ENCODE measurements at places on chromosomes 3 and 15. TPM values are rescaled to one million over a fixed set of nuclear protein-coding genes. Genes with fewer than 3 reads are reported as not detected.
A peak's percentile ranks its signal among the peaks of the same experiment; 100 is the strongest.

- no peak for DNase-seq
Measured at GRCh38 chr3:129503471-129504291, 24.8 kb upstream of the RHO start.

- no peak for DNase-seq
Measured at GRCh38 chr15:42385980-42386700, 26.8 kb downstream of the CAPN3 start.

DNA sequence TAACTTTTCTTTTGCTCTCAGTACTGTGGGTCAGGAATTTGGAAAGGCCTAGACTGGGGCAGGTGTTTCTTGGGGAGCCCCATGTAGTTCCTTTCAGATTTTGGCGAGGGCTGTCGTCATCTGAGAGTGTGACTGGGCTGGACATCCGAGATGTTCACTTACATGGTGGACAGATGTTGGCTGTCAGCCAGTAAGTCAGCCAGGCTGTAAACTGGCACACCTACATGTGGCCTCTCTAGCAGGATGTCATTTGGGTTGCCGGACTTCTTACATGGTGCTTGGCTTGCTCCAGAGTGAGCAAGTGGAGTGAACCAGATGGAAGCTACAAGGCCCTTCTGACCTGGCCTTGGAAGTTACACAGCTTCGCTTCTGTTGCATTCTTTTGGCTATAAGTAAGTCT lies 20.7 kb downstream of the TATDN2 start:
- DNase-seq, result no peak

DNA sequence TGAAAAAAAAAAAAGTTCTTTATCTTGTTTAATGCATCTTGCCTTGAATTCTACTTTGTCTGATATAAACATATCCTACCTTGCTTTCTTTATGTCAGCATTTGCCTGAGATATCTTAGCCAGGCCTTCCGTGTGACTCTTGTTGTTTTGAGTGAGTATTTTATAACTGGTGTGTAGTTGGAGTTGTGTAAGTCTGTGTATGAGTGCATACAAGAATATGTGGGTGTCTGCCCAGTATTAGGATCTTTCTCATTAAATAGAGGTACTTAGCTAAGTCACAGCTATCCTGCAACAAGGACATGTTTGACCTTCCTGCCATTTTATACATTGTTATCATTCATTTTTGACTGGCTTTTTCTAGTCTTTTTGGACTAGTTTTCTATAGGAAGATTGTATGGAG lies 22.5 kb upstream of the TSPAN3 start:
- no peak for DNase-seq

GRCh38 chr3:181700168-181701087 lies 11.3 kb upstream of the SOX2 start:
- DNase-seq, result peak; percentile 61

DNA sequence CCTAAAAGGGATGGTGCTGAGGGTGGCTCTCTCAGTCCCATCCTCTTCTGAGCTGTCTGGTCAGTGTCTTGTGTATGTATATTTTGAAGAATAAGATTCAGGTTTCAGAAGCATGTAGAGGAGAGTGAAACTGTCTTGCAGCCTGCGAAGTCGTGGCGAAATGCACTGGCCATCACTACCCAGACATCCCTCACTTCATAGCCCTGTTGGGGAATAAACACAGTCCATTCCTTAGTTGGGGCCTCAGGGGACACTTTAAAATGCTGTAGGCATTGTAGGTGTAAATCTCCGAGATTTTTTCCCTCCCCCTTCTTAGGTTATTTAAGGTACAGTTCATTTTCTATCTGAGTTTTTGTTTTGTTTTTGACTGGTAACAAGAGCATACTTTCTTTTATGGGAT lies 93.8 kb downstream of the DNASE1L3 start:
- DNase-seq, result no peak

- DNase-seq, result no peak
Measured at GRCh38 chr3:134823679-134824078, 28.6 kb downstream of the EPHB1 start.

- no peak for DNase-seq
Measured at GRCh38 chr3:13023235-13023970, 49.8 kb downstream of the IQSEC1 start.

GRCh38 chr3:17810759-17811158 lies 68.3 kb upstream of the TBC1D5 start:
- DNase-seq, result no peak

- DNase-seq, result no peak
Measured at GRCh38 chr15:66882251-66883020, 180.4 kb downstream of the SMAD6 start.

GRCh38 chr3:49794431-49794830 lies 5.2 kb downstream of the CDHR4 start:
- DNase-seq, result no peak

- no peak for DNase-seq
Measured at GRCh38 chr3:156465194-156465593, 89.7 kb downstream of the SSR3 start.

DNA sequence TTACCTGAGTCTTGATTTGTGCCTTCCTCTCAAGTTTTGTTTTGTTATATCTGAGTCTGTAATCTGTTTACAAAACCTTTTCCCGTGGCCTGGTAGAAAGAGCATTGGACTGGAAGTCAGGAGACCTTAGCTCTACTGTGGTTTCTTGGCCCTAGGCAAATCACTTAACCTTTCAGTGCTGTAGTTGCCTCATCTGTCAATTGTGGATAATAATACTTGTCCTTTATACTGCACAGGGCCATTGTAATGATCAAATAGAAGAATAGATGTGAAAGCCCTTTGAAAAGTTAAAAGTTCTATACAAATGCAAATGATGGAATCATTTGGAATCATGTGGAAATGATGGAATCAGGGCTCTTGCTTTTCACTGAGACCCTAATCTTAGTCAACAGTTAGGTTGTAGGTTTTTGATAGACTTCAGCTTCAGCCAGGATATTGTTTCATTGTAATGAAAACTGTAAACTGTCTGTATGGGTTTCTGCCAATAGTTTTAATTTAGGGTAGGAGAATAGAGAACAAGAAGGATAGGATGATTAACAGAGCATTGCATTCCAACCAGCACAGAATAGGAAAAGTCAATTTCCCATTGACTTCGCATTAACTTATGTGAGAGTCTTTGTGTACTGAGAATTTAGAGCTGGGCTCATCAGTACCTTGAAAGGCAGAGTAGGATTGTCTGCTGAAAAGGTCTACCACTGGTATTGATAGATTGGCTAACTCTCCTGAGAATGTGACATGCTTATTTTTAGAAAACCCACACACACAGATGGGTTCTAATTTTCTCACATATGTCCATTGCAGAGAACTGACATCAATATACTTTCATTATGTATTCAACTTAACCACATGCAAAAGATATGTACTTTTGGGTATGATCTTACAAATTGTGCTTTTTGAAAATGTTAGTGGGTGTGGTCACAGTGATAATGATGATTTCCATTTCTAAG lies 21.8 kb downstream of the MAP2K5 start:
- DNase-seq, result no peak

GRCh38 chr3:132283916-132284405 lies 33.2 kb upstream of the ACP3 start:
- no peak for DNase-seq

DNA sequence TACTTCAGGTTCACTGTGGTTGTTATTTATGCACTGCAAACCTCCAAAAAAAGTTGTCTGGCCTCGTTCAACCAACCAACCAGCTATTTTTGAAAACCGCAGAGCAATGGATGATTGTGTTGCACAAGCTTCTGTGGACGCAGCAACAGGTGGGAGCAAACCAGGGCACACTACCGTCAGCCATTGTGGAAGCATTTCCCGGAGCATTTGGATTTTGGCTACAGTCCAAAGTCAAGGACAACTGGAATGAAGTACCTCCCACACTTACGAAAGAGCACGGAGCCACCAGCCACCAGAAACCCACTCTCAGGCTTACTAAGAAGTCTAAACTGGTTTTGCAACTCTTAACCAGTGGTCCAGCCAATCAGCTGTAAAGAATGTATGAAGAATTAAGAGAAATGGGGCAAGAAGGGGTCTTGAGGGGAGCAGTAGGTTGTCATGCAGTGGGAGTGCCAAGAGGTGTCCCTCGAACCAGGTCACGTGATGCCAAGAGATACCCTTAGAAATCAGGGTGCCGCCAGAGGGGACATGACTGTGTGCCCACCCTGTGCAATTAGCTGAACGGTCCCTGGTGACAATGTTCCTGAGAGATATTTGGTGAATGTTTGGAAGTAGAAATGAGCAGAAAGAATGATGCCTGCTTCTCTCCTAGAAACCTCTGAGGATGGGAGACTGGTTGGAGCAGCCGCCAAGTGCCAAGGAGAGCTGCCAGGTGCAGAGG lies 68.9 kb upstream of the PCSK6 start:
- DNase-seq, result no peak

Gene DUOXA2
- total RNA-seq, result not detected

Gene KLHL6
- total RNA-seq, result not detected

Gene ESYT3
- 2.6 TPM for total RNA-seq

Gene ITIH4
- total RNA-seq, result 1.7 TPM

All from NCI-H460 (cell line).